NCI-H526 treated with DMSO at 0.1 percent for 48 hours (cell line): ENCODE measurements at places on chromosomes 16 and 17.

DNA sequence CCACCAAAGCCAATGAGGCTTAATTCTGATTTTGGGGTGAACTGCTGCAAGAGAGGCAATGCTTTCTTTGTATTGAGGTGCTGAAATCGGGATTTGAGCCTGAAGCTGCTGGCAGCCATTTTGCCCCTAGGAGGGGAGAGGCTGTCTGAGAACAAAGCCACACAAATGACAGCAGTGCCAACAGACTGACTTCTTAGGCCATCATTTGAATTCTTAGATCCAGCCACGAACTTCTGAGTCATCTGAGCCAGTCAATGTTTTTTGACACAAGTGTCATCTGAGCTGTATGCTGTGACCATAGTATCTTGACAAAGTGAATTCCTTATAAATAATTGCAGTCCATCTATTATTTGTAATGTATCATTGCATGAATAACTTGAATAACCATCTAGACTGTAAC is 29.0 kb downstream of the HYDIN start:
- DNase-seq: no peak

DNA sequence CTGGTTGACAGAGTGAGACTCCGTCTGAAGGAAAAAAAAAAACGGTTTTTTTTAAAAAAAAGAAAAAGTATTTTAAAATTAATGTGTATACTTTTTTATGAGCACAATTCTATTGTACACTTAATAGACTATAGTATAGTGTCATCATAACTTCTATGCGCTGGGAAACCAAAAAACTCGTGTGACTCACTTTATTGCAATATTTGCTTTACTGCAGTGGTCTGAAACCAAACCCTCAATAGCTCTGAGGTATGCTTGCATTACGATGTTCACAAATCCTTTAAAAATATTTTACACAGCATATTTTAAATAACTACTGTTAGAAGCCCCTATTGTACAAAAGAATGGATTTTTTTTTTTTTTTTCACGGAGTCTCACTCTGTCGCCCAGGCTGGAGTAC is 12.4 kb upstream of the MAP2K6 start:
- DNase-seq: no peak

- DNase-seq: no peak
Observed at GRCh38 chr16:23843143-23843542, 7.4 kb downstream of the PRKCB start.

DNA sequence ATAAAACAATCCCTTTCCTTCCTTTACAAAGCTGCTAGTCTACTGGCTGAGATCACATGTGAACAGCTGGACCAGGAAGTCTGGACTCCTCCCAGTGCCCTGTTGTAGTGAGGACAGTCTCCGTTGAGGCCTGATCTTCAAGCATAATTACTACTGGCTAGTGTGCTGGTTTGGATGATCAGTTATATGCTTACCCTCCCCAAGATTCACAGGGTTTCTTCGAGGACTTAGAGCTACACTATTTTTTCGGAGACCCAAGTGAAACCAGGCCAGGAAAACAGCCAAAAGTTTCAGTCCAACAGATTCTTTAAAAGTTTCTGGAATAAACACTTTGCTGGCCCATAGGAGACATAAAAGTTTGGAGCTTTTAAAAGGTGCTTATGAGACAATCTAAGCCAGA is 194.9 kb upstream of the CDH11 start:
- no peak for DNase-seq

DNA sequence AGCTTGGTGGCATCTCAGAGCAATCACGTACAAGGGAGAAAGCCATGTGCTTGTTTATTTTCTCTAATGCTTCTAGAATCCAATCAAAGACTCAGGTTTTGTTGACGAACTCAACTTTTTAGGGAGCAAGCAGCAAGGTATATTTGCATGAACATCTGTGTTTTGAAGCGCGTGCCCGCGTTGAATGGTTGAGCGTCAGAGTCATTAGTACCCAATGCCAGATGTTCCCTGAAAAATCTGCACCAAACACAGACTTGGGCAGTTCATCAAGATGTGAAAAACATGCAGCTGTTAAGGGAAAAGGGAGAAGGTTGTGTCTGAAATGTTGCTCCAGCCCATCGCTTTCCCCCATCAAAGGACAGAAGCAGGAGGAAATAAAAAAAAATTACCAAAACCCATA is 170.4 kb downstream of the SNX29 start:
- no peak for DNase-seq

DNA sequence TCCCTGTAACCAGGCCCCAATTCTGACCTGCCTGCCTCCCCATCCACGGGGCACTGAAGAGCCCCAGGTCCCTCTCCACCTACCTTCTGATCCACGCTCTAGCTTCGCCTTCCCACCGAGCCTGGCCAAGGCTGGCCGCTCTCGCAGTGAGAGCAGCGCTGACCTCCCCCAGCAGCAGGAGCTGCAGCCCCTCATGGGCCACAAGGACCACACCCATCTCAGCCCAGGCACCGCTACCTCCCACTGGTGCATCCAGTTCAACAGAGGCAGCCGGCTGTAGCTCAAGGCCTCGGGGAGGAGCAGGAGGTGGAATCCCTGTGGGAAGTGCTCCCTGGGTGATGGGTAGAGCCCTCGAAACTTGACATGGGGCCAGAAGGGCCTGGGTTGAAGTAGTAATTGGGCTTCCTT is 8.4 kb upstream of the PLEKHG4 start:
- no peak for DNase-seq

- no peak for DNase-seq
Observed at GRCh38 chr16:3193221-3194212, 5.5 kb downstream of the OR1F1 start.
